ENCODE measurements at places on chromosomes 2 and 18. TPM values are rescaled to one million over a fixed set of nuclear protein-coding genes. Genes with fewer than 3 reads are reported as not detected.

The SPHKAP gene
- total RNA-seq, result not detected

The LCT gene
- total RNA-seq, result not detected

The SLC5A7 gene
- not detected for total RNA-seq

The MFSD2B gene
- not detected for total RNA-seq

The POTEJ gene
- total RNA-seq, result not detected

The COLEC11 gene
- 0.29 TPM for total RNA-seq

The CAPN14 gene
- total RNA-seq, result not detected

The NEU2 gene
- total RNA-seq, result not detected

The CFAP53 gene
- not detected for total RNA-seq

The ABHD1 gene
- 0.61 TPM for total RNA-seq

The SERPINB3 gene
- not detected for total RNA-seq

The FBLN7 gene
- 3.3 TPM for total RNA-seq
